Tibial nerve (tissue), 4 donors: ENCODE measurements at places on chromosomes 13 and 19. TPM values are rescaled to one million over a fixed set of nuclear protein-coding genes. Genes with fewer than 3 reads are reported as not detected.

- no peak for DNase-seq
These were observed 8.7 kb downstream of the CCDC169 start for GRCh38 chr13:36288794-36289391.

DNA sequence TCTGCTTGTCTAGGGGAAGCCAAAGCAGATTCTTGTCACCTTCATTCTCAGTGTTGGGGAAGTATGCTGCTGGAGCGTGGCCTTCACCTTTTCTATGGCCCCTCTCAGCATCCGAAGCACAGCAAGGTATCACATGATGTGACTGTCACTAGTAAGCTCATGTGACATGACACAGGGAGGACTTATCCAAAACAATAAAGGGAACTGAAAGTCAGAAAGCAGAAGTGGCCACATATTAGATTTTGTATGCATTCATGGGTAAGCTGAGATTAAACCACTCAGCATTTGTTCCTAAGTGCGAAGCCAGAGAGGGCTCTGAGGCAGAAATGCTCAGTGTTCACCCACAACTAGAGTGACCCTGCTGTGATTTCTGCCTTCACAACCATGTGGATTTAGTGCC lies 72.8 kb upstream of the PCDH8 start:
- DNase-seq, result peak; percentile 30

GRCh38 chr19:49642492-49643035 lies 555 bp downstream of the SCAF1 start:
- DNase-seq, result no peak

- no peak for DNase-seq
These were observed 5.0 kb upstream of the IGSF23 start for GRCh38 chr19:44608391-44608821.

- DNase-seq, result no peak
These were observed 1178.0 kb downstream of the OLFM4 start for GRCh38 chr13:54206626-54207025.

GRCh38 chr13:91722267-91722884 lies 324.0 kb downstream of the GPC5 start:
- DNase-seq, result no peak

DNA sequence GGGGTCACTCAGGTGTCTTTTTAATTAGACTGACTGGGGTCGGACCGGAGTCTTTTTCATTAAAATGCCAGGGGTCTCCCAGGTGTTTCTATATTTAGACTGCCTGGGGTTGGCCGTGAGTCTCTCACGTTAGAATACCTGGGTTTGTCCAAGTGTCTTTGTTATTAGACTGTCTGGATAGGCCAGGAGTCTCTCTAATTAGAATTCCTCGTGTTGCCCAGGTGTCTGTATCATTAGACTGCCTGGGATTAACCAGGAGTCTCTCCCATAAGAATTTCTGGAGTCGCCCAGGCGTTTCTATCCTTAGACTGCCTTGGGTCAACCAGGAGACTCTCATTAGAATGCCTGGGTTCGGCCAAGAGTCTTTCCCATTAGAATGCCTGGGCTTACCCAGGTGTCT lies 1445.7 kb downstream of the UQCRFS1 start:
- DNase-seq, result no peak

- no peak for DNase-seq
These were observed 36.5 kb upstream of the TEX29 start for GRCh38 chr13:111283991-111284390.

DNA sequence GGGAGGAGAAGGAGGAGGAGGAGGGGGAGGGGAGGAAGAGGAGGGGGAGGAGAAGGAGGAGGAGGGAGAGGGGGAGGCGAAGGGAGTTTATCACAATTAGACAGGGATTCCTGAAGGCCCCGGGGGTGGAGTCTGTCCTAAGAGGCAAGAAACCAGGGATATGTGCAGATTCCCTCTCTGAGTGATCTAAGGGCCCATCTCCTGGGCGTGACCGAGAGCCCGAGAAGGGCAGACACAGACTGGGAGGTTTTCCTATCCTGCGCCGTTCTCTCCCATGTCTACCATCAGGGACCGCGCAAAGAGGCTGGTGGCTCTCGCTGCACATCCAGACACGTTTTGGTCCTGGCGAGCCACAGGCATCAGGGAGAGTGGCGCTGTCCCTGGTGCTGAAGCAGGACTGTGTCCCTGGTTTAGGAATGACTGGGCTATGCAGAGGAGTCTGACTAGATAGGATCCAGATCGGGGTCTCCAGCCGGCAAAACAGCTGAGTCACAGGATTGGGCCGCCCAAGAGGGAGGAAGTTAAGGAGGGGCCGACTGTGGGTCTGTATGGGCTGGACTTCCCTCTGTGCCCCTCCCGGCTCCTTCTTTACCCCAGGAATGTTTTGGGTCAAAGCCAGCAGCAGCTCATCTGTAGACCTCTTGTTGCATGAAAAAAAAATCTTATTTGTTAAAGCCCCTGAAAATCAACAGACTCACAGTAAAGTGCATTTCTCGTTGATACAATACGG lies 17.9 kb upstream of the ZNF175 start:
- peak; percentile 54 for DNase-seq

DNA sequence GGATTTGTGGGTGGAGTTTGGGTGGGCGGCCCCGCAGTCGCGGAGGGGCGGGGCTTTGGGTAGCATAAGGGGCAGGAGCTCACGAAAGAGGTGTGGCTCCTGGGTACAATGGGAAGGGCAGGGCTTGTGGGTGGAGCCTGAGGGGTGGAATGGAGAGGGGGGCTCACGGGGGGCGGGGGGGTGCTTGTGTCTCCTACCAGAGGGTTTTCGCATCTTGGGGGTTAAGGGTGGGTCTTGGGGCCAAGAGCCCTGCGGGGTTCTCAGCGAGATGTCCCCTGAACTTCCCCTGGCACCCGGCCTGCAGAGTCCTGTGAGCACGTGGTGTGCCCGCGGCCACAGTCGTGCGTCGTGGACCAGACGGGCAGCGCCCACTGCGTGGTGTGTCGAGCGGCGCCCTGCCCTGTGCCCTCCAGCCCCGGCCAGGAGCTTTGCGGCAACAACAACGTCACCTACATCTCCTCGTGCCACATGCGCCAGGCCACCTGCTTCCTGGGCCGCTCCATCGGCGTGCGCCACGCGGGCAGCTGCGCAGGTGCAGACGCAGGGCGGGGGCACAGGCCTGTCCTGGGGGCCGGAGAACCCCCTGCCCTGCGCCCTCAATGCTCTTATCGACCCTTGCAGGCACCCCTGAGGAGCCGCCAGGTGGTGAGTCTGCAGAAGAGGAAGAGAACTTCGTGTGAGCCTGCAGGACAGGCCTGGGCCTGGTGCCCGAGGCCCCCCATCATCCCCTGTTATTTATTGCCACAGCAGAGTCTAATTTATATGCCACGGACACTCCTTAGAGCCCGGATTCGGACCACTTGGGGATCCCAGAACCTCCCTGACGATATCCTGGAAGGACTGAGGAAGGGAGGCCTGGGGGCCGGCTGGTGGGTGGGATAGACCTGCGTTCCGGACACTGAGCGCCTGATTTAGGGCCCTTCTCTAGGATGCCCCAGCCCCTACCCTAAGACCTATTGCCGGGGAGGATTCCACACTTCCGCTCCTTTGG lies 5.1 kb downstream of the FSTL3 start:
- no peak for DNase-seq

GRCh38 chr19:45030825-45031224 lies 8.0 kb upstream of the CLASRP start:
- DNase-seq, result no peak

DNA sequence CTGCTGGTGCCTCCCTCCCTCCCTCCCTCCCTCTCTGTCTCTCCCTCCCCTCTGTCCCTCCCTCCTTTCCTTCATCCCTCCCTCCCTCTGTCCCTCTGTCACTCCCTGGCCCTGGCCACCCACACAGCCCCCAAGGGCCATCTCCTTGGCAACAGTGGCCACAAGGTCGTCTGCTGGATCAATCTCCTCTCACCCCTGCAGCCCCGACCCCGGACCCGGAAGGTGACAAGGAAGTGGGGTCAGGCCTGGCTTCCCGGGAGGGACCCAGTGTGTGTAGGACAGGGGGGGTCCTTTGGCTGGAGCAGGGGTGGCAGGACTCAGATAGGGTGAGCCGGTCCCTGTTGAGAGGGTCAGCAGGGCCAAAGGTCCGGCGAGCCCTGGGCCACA lies 21.9 kb upstream of the TCF3 start:
- DNase-seq, result no peak

DNA sequence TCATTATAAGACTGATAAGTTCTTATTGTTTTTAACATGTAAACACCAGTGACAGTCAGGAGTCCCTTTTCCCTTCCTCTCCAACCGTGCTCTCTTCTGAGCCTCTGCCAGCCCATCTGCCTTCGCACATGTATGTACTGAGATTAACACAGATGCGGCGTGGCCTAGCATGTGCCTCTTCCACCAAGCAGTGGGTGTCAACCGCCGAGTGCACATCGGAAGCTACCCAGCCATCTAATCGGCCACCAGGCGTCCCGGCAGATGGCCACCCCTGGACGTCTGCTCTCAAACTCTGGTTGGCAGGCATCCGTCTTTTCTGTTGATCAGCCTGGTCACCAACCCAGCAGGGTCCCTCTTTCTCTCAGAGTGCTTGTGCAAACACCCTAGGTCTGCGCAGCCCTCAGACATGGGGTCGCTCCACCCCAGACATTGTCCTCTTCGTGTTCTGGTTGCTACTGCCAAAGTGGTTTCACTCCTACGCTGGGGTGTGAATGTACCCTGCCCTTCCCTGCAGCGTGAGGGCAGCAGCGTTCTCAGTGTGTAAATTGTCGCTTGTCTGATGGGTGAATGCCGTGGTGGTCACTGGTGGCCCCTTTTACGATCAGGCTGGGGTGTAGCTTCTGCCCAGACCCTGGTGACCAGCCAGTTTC lies 57.7 kb upstream of the LDLR start:
- DNase-seq, result no peak

- DNase-seq, result no peak
These were observed 889 bp downstream of the GTF2F2 start for GRCh38 chr13:45120967-45121831.

DNA sequence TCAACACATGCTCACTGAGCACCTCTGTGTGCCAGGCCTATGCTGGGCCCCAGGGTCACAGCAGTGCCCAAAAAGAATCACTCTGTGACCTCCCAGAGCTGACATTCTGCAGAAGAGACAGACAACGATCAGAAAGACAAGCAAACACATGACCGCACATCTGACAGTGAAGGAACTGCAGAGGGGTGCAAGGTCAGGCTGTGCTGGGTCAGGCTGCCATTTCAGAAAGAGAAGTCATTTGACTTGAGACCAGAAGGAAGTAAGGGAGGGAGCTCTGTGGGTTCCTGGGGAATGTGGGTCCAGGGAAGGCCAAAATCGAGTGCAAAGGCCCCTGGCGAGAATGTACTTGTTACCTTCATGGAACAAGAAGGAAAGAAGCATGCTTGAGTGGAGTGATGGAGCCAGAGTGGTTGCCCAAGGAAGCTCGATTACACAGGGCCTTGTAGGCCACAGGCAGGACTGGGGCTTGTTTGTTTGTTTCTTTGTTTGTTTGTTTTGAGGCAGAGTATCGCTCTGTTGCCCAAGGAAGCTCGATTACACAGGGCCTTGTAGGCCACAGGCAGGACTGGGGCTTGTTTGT lies 11.4 kb upstream of the CD22 start:
- DNase-seq, result no peak

GRCh38 chr13:48579165-48579918 lies 46.5 kb upstream of the RCBTB2 start:
- no peak for DNase-seq

GRCh38 chr19:50005428-50005827 lies 19.7 kb downstream of the VRK3 start:
- DNase-seq, result no peak

DNA sequence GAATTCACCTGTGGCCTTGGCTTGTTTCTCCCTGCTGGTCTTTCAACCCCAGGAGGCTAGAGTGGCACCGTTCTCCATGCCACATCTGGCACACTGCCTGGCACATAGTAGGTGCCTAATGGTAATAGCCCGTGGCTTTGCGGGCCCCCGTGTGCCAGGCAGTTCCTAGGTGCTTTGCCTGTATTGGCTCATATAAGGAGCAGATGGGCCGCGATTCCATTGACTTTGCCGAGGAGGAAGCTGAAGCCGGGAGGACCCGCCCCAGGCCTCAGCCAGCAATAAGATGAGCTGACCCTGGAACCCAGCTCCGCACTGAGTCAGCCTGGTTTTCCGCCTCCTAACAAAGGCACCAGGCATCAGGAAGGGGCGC lies 807 bp downstream of the PGLYRP1 start:
- no peak for DNase-seq

GRCh38 chr13:51359352-51359751 lies 19.9 kb downstream of the SERPINE3 start:
- no peak for DNase-seq

GRCh38 chr19:49469828-49470614 lies 4.0 kb upstream of the FLT3LG start:
- no peak for DNase-seq

DNA sequence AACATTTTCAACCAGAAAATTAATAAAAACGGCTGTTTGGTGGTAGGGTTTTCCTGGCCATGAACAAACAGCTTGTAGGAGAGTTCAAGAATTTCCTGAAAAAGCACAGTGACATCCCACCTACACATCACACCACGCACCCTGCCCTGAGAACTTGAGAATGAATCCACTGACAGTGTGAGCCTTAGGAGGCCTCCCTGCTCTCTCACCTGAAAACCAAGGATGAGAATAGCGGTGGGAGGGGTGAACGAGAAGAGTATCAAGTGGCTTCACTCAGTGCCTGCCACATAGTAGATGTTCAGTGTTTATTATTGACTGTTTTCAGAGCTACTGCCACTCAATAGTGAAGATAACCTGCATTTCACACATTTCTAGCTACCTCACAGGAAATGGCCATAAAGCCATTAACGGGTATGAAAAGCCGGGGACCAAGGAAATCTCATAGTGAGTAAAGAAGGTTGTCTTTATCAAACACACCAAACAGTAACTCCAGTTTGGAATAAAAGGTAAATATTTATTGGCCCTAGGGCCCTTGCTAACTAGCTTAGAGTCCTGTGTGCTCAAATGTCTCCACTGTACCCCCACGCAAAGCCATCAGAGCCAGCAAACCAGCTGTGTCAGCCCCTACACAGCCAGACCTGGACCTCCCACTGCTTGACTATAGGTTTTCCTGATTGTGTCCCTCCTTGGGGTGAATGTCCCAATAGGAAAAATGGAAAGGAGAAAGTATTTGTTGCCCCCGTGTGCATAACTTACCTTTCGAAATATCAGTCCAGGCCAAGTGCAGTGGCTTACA lies 40.6 kb downstream of the TPT1 start:
- DNase-seq, result no peak

GRCh38 chr13:89097994-89098393 lies 1426.8 kb downstream of the SLITRK5 start:
- no peak for DNase-seq

The RGCC gene
- 1,295 TPM for total RNA-seq

The KRTDAP gene
- total RNA-seq, result not detected

The ZNF266 gene
- total RNA-seq, result 38.6 TPM

The ATP7B gene
- total RNA-seq, result 6.8 TPM

The B3GNT3 gene
- 2.4 TPM for total RNA-seq

The FLT1 gene
- 28.2 TPM for total RNA-seq

The COX7A1 gene
- 32.1 TPM for total RNA-seq

The SIGLEC9 gene
- 18.0 TPM for total RNA-seq

The ZNF578 gene
- 0.98 TPM for total RNA-seq

The ACP7 gene
- total RNA-seq, result 1.8 TPM

The KLK12 gene
- total RNA-seq, result not detected

The CEP89 gene
- total RNA-seq, result 28.5 TPM

The ARHGAP45 gene
- total RNA-seq, result 44.5 TPM

The IL12RB1 gene
- 4.8 TPM for total RNA-seq
